CD4-positive, alpha-beta T cell treated with Interferon alpha-2 for 1 hour (primary cell): ENCODE measurements at places on chromosomes 3 and 15.
A peak's percentile ranks its signal among the peaks of the same experiment; 100 is the strongest.

DNA sequence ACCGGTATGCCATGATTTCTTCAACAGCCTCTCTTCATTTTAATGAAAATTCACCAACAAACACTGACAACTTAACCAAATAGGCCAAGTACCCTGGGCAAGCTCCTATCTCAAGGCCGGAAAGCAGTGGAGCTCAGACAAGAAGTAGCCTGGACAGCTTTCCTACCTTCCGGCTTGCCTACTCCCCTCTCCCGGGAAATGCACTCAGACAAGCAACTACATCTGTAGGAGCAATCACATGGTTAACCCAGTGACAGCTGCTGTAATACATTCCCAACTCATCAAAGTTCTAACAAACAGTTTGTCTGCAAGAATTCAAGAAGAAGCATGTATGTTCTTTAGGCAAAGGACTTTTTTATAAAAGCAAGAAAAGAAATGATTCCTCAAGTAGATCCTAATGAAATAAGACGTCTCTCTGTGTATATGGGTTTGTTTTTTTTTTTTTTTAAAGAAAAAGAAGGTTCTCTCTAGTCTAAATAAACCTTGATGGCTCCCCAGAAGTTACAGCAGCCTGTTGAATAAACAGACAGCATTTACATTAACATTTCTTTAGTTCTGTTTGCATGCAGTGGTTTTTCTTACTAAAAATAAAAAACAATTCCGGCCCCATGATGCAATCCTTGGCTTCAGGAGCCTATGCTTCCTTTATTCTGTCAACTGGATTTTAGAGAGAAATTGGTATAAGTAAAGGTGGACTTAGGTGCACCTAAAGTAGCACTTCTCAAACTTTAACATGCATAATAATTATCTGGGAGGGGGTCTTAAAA is 278.7 kb downstream of the NEK10 start:
- no peak for DNase-seq

DNA sequence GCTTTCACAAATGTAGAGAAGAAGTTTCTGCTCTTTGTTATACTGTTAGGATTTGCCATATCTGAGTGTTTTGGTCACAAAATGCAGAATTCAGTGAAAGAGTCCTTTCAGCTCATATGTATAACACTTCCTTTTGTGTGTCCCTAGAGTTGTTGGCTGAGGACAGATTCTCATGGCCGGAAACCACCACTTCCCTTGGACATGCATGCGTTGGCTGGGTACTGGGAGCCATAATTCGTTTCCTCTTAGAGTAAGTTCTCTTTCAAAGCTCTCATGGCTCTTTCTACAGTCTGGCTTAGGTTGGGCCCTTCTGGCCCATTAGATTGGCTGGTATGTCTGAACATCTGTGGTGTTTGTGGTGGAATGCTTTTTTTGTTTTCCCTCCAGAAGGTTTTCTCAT is 298.5 kb downstream of the DIPK2A start:
- DNase-seq = no peak

- no peak for DNase-seq
These were observed 42.2 kb upstream of the PTX3 start for GRCh38 chr3:157394411-157394810.

- no peak for DNase-seq
These were observed 4.4 kb downstream of the RCCD1 start for GRCh38 chr15:90959028-90959595.

DNA sequence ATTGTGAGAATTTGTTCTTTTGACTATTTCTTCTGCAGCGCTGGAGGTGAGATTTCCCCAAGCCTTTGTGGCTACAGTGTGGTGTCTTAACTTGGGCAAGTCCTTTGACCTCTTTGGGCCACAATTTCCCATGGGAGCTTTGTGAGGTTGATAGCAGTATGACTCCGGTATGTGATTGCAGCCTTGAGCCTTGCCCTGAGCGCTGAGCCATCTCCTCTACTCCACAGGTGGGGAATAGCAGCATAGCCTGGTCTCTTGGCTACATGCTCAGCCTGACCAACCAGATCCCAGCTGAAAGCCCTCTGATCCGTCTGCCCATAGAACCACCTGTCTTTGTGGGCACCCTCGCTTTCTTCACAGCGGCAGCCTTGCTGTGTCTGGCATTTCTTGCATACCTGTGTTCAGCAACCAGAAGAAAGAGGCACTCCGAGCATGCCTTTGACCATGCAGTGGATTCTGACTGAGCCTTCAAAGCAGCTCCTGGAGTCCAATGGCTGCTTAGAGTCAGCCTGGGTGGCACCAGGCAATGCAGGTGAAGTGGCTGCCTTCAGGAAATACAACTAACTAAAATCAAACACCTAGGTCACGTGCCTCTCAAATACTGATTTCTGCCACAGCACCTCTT is 30.0 kb upstream of the RPL14 start:
- DNase-seq = no peak

- peak; percentile 48 for DNase-seq
These were observed 16.8 kb downstream of the ATG7 start for GRCh38 chr3:11288786-11289637.

- no peak for DNase-seq
These were observed 412 bp downstream of the SLC41A3 start for GRCh38 chr3:126083511-126083912.

DNA sequence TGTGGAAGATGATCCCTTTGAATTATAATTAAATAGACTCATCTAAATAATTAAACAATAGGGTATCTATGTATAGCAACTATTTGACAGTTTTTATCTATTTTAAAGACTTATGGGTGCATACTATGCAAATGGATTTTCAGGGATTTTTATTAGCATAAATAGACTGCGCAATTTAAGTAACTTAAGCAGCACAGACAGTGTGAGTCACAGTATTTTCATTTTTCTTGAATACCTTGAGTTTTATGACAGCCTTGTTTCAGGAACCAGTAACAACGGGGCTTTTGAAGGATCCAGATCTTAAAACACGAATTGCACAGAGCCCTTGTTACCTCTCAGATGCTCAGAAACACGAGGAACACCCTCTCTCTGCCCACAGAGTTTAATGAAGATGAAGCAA is 175.5 kb upstream of the CD96 start:
- no peak for DNase-seq

- no peak for DNase-seq
These were observed 36.7 kb downstream of the CIP2A start for GRCh38 chr3:108552267-108553159.
